ENCODE measurements at places on chromosomes 16 and 17.
A peak's percentile ranks its signal among the peaks of the same experiment; 100 is the strongest.

DNA sequence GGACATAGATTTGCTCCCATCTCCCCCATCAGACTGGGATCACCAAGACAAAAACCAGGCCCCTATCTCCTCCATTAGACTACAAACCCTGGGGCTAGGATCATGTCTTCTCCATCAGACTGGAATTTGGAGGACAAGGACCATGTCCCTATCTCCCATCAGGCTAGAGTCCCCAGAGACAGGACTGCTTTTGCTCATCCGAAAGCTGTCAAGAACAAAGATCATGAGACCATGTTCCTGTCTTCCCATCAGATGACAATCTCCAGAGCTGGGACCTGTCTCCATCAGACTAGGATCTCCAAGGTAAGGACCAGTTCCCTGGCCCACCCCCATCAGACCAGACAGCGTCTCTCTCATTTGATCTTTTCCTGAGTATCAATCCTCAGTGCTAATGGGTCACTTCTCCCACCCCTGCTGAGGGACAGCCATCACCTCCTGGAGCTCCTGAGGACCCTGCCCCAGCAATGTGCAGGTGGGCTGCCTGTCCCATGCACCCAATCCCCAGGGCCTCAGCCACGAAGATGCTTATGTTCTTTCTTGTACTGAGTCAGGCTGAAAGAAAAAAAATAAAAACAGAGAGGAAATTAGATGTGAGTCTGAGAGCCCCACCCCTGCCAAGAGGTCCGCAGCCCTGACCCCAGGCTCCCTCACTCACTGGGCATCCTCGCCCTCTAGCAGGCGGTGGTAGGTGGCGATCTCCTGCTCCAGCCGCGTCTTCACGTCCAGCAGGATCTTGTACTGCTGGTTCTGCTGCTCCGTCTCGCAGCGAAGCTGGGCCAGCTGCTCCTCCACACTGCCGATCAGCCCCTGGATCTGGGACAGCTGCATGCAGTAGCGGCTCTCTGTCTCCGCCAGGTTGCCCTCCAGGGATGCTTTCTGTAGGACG lies 90.3 kb downstream of the GOSR1 start:
- DNase-seq: no peak

DNA sequence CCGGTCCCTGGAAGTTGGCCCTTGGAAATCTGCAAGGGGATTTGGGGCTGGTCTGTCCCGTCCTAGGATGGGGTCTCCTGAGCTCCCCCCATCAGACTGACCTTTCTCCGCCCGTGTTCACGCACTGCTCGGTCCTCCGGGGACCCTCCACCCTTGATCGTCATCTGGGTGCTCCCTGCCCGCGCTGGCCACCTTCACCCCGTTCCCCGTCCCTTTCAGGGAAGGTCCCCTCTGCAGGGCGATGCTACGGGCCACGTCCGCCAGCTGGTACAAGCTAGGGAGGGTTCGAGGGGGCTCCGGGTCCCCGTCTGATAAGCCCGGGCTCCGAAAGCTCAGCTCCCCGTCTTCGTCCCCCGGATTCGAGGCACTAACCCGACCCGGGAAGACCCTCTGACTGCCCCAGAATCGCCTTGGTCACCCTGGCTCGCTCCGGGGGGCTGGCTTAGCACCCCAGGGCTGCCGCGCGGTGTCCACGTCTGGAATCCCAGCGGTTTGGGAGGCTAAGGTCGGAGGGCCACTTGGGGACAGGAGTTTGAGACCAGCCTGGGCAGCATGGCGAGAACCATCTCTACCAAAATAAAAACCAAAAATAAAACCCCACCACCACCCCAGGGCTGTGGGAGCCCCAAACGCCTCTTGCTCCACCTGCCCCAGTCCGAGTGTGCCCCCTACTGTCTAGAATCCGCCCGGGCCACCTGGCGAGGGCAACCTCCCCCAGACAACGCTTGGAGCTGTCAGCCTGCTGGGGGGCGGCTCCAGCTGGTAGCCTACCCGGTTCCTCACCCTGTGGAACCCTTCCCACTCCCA lies 1.1 kb upstream of the SLC43A2 start:
- peak; percentile 50 for DNase-seq

- DNase-seq: no peak
These were observed 2.7 kb downstream of the TBCD start for GRCh38 chr17:82754297-82755208.

DNA sequence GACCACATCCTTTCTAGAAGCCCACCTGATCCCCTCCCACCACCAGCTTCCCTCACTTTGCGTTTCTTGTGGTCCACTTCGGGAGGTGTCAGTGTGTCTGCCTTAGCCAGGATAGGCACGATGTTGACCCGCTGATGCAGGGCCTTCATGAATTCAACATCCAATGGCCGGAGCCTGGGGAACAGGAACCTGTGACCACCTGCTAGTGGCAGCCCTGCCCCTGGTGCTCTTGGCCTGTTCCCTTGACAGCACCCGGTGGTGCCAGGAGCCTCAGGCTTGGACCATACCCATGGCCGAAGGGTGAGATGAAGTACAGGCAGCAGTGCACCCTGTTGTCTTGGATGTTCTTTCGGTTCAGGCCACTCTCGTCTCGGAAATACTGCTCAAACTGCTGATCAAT lies 7.2 kb upstream of the MTMR4 start:
- no peak for DNase-seq

DNA sequence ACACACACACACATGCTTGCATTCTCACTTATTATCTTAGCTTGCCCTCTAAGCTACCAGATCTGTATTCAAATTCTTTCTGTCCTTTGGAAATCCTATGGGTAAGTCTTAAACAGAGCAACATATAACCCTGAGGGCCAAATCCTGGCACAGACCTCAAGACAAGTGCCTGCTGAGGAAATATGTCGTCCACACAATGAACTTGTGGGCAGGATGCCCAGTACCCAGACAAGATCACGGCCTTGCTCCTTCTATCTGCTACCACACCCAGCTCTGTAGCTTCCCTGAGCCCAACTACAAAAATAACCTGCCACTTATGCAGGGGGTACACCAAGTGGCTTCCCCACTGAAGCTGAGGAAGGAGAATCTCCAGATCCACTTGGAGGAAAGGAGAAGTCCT lies 37.3 kb upstream of the FA2H start:
- no peak for DNase-seq

- DNase-seq: no peak
These were observed 40.2 kb downstream of the FOXK2 start for GRCh38 chr17:82559566-82560251.

GRCh38 chr16:72857834-72858664 lies 189.9 kb downstream of the ZFHX3 start:
- DNase-seq: no peak

GRCh38 chr17:48995974-48996721 lies 1.0 kb upstream of the IGF2BP1 start:
- DNase-seq: no peak

DNA sequence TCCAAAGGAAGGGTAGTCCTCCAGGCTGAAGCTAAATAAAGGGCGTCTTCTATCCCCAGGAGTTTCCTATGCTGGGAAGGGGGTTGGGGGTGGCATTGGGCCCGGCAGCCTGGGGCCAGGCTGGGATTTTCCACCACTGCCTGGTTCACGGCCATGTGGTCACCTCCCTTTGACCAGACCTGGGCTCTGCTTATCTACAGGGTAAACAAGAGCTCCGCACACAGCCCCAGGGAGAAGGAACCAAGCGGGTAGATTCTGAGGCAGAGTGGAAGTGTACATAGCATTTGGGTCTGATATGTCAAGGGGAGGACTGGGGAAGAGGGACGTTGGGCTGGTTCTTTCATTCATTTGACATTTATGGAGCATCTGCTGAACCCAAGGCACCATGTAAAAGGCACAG lies 27.2 kb upstream of the TMEM220 start:
- DNase-seq: no peak

DNA sequence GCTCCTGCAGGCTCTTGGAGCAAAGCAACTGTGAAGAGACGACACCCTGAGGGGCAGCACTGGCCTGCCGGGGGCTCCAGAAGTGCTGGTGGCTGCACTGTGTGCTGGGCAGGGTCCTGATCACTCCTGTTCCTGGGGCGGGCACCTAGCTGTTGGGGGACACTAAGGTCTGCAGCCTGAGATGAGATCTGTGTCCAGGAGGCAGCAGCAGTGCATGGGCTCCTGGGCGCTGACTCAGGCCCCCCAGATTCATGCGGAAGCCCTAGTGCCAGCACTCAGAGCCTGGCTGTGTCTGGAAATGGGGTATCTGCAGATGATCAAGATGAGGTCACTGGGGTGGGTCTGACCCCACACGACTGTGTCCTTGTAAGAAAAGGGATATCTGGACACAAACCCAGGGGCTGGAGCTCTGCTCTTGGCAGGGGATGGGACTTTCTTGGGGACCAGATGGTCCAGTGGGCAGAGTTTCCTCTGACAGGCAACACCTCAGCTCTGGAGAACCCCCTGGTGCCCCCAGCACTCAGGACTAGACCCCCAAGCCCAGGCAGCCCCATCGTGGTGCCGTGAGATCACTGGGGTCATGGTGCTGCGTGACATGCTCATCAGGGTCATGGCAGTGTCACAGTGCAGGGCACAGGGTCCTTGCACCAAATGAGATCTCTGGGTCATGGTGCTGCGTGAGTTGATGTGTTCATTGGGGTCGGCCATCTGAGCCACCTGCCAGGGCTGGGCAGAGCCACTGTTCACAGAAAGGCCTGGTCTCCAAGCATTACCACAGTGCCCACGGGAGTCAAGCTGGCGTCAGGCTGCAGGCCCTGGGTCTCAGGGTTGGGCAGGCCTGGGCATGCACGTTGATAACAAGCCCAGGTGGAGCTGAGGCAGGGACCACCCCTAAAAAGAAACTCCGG lies 9.5 kb downstream of the FAAP100 start:
- DNase-seq: no peak

- DNase-seq: no peak
These were observed 530 bp downstream of the CCL17 start for GRCh38 chr16:57405097-57405496.

DNA sequence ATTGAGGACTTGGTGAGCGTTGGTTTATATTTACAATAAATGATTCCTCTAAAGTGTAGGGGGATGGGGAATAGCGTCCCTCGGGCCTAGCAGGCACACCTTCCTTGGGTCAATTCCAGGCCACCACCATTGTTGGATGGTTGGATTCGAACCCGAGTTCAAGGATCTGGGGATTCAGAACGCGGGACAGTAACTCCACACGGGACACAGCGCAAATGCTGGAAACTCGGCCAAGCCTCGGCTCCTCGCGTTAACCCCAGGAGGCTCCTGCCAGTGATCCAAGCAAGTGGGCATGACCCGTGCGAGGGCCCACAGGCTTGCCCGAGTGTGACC lies 613 bp downstream of the B9D1 start:
- no peak for DNase-seq

DNA sequence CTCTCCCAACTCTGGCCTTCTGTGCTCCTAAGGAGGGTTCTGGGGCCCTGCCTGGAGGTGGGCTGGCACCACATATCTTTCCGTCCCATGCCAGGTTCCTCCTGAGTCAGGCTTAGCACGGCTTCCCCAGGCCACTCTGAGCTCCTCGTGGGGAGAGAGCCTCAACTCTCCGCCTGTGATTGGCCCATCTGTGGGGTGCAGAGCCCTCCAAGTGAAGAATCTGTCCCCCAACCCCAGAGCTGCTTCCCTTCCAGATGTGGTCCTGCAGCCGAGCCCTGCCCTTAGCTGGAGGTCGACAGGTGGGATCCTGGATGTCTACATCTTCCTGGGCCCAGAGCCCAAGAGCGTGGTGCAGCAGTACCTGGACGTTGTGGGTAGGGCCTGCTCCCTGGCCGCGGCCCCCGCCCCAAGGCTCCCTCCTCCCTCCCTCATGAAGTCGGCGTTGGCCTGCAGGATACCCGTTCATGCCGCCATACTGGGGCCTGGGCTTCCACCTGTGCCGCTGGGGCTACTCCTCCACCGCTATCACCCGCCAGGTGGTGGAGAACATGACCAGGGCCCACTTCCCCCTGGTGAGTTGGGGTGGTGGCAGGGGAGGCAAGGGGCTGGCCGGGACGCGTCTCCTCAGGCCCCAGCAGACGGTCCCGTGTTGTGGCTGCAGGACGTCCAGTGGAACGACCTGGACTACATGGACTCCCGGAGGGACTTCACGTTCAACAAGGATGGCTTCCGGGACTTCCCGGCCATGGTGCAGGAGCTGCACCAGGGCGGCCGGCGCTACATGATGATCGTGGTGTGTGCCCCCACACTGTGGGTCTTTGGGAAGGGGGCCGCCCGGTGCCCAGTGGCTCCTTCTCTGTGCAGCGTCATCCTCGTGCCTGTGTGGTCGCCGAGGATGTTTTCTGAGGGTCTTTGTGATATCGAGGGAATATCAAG lies 6.9 kb downstream of the GAA start:
- no peak for DNase-seq

GRCh38 chr17:6241381-6241780 lies 171.2 kb downstream of the WSCD1 start:
- DNase-seq: no peak

GRCh38 chr17:69018022-69018615 lies 42.6 kb downstream of the ABCA9 start:
- no peak for DNase-seq

GRCh38 chr16:19382084-19382801 lies 35.4 kb upstream of the TMC5 start:
- DNase-seq: no peak

GRCh38 chr17:4587803-4588202 lies 3.5 kb downstream of the SMTNL2 start:
- DNase-seq: no peak

GRCh38 chr16:50301626-50302471 lies 35.5 kb downstream of the ADCY7 start:
- DNase-seq: no peak

- DNase-seq: no peak
These were observed 28.4 kb upstream of the NPTX1 start for GRCh38 chr17:80504686-80505413.

DNA sequence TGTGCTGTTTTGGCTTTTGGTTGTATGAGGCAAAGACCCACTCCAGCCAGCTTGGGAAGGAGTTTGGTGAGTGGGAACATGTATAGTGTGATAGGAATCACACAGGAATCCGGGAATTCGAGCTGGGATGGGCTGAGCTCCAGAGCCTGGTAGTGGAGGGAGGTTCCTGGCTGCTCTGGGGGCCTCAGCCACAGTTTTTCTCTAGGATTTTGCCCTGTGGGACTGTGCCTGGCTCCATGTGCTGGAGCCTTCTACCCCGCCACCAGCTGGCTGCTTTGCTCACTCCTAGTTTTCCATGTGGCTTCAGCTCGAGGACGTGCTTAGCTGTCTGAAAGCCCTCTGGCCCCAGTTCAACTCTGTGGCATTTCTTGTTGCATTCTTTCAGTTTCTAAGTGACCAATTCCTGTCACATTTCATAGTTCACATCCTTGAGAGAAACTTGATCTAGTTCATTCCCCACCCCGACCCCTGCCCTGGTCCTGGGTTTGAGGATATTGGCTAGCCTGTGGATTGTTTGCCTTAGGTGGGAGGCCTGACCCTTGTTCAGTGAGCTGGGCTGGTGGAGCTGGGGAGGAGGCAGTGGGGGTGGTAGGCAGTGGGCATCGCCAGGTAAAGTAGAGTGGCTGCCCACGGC lies 5.0 kb downstream of the SEC14L1 start:
- no peak for DNase-seq

DNA sequence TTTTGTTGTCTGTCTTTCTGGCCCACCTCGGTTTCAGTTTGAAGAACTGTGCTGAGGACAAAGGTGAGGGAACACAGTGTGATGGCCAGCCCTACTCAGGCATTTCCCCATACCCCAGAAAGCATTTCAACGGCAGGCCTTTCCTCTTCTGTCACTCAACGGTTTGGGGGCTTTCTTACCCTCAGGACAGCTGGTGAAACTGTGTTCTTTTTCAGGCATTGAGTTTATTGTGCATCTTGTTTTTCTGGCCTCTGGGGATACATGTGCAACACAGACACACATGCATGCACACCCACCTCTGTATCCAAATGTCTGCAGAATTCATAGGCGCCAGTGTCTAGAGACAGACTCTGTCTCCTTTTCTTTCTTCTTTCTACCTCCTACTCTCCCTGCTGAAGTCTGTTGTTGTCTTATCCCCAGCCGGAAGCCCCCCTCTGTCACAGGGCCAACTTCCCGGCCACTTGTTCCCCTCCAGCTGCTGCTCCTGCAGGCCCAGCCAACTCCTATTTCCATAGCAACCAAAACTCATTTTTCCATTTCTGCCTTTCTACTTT lies 17.0 kb downstream of the CHD9 start:
- DNase-seq: no peak
